ENCODE measurements at places on chromosomes 7 and 10.
A peak's percentile ranks its signal among the peaks of the same experiment; 100 is the strongest.

DNA sequence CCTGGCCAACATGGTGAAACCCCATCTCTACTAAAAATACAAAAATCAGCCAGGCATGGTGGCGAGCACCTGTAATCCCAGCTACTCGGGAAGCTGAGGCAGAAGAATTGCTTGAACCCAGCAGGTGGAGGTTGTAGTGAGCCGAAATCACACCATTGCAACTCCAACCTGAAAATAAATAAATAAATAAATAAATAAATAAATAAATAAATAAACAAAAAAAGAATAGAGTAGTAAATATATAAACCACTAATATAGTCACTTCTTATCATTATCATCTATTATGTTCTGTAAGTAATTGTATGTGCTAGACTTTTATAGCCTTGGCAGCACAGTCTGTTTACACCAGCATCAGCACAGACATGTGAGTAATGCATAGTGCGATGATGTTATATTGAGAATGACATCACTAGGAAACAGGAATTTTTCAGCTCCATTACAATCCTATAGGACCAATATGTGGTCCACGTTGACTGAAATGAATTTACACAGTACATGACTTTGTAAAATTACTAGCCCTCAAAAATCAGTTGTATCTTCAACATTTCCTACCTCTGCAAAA lies 385.4 kb upstream of the ANKRD30A start:
- no peak for DNase-seq

DNA sequence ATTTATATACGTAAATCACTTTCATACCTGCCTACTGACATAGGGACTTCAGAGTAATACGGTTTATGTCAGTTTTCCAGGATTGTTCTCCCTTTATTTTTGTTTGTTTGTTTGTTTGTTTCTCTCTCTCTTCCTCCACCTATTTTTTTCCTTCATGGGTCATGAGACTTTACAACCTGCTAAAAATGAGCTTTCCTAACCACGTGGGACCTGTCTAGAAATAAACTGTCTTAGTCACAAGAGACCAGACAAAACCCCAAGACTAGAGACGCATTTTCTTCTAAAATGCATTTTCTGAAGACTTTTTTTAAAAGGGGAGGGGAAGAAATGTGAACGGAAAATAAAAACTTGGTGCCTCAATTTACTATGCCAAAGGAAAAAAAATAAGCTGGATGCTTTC lies 41.1 kb upstream of the FIGNL1 start:
- DNase-seq, result no peak

DNA sequence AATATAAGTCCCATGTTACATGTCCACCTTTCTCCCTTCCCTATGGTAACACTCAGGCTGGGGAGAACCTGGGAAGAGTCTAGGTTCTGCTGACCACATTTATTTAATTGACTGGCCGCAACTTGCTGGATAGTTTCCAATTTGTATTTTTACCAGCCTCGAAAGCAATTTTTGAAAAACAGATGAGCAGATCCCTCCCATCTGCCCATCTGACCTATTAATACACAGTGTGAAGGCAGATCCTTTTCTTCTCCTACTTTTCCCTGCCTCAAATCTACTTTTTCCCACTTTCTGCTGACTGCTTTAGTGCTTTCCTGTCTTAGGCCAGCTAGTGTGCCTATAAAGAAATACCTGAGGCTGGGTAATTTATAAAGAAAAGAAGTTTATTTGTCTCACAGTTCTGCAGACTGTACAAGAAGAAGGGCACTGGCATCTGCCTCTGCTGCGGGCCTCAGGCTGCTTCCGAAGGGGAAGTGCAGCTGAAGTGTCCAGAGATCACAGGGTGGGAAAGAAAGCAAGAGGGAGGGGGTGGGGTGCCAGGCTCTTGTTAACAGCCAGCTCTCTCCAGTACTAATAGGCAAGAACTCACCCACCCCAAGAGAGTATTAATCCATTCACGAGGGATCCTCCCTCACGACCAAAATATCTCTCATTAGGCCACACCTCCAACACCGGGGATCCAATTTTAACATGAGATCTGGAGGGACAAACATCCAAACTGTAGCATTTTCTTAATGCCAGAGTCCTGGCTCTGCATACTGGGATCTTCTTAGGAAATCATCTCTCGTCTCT lies 336.0 kb upstream of the IGFBP3 start:
- no peak for DNase-seq

- no peak for DNase-seq
These were observed 180.8 kb downstream of the PRKCQ start for GRCh38 chr10:6399231-6399741.

DNA sequence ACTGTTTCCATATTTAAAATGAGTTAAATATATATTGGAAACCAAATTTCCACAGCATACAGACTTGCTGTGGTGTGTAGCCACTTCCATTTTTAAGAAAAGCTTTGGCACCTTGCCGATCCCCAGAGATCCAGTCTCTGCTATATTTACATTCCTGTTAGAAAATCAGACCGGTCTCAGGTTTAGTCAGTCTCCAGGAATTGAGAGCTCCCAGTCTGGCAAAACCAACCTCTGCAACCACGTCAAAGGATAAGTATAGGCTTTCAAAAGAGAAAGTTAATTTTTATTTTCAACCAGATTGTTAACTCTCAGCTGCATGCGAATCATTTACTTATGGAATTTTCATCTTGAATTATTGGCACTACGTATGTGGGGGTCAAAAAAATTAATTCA lies 28.2 kb downstream of the PUS7 start:
- no peak for DNase-seq

- no peak for DNase-seq
These were observed 131.6 kb upstream of the NPY start for GRCh38 chr7:24152356-24152755.

- DNase-seq, result no peak
These were observed 568.0 kb downstream of the ZWINT start for GRCh38 chr10:55793024-55793423.

GRCh38 chr7:27096768-27097514 lies 1.1 kb upstream of the HOXA1 start:
- DNase-seq, result no peak

- peak; percentile 86 for DNase-seq
These were observed 35.1 kb downstream of the DNAJB12 start for GRCh38 chr10:72319416-72320254.

GRCh38 chr7:80779456-80779855 lies 139.4 kb downstream of the SEMA3C start:
- DNase-seq, result no peak

DNA sequence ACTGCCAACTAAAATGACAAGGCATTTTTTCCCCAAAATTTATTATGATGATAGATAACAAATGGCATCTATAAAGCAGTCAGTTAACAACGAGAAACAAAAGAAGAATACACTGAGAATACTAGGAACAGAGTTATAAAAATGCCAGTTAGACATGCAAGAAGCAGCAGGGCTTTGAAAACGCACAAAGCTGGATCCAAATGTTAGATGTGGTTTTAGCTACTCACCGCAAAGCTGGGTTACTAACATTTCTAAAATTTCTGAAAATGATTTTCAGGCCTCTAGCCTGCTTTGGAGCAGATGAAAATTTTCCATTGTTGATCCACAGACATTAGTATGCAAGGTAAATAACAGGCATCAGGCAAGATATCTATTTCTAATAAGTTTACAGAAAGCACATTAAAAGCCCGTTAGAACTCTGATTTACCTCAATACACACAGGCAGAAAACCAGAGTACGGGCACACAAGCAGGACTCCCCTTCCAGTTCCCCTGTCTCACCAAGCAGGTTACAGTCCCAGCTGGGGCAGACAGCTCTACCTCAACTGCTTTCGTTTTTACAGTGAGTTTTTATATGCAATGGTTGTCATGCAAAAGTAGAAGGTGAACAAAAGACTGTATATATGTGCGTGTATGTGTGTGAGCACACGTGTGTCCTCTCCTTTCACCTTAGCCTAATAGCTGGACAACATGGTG lies 37.9 kb downstream of the GLI3 start:
- DNase-seq, result no peak

GRCh38 chr10:44068716-44069482 lies 316.0 kb downstream of the CXCL12 start:
- no peak for DNase-seq

DNA sequence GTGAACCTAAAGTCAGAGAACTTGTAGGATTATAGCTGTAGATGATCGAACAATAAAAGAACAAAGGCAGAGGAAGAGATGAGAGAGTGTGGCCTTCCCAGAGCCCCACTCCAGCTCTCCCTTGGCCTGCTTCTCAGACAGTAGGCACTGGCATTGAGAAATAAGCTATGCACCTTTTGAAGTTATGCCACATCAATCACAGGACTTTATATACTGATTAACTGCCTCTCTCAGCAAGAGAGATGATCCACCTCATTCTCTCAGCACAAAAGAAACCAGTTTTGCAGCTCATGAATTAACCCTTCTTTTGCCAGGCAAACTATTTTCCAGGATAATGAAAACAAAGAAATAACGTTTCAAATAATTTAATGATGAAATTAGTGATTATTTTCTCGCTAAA lies 22.0 kb upstream of the CTTNBP2 start:
- no peak for DNase-seq

DNA sequence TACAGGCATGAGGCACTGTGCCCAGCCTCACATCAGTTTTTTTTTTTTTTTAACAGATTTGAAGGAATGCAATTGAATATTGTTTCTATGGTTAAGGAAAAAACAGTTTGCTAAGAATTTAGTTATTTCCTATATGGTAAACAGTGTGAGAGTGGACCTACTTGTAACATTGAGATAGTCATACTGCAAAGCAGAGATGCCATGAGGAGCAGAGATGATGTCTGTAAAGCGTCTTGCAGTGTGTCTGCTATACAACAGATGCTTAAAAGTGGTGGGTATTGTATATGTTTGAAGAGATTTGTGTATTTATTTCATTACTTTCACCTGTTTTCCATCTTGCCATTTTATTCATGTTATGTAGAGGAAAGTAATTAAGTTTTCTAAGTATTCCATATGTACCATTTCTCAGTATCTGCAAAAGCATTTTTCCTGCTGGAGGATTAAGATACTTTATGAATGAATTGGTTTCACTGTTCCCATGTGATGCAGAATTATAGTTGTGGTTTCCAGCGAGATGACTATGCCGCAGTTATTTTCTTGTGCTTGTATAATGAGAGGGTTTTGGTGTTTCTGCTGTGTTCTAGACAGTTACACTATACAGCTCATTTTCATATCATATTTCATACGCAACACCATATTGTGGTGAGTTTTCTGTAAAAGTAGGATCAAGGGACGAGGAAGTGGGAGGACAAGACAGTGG lies 26.6 kb downstream of the TET1 start:
- DNase-seq, result no peak

DNA sequence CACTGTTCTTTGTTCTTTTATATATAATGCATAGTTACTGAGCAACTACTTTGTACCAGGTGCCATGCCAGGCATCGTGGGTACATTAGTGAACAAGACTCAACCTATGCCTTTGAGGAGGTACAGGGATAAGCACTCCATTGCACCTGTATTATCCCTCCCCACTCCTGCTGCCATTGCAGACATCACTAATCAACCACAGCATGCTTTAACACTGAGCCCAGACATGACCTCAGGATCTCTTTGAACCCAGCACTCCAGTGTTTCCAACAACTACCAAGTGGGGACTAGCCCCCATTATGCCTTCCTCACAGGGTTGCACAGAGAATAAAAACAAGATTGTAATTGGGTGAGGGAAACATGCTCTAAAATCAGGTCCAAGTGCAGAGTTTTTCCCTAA lies 60.5 kb upstream of the COL13A1 start:
- DNase-seq, result no peak

- no peak for DNase-seq
These were observed 44.6 kb downstream of the WDR37 start for GRCh38 chr10:1100691-1101368.

- peak; percentile 77 for DNase-seq
These were observed 441 bp downstream of the BMI1 start for GRCh38 chr10:22321156-22321923.

DNA sequence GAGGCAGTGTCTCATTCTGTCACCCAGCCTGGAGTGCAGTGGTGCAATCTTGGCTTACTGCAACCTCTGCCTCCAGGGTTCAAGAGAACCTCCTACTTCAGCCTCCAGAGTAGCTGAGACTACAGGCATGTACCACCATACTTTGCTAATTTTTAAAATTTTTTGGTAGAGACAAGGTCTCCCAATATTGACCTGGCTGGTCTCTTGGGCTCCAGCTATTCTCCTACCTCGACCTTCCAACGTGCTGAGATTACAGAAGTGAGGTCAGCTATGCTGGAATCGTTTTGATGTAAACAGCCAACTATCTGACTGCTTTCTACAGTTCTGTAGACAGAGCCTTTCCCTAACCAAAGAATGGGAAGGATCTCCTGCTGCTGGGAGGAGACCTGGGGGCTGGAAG lies 375.8 kb downstream of the GATA3 start:
- DNase-seq, result no peak

DNA sequence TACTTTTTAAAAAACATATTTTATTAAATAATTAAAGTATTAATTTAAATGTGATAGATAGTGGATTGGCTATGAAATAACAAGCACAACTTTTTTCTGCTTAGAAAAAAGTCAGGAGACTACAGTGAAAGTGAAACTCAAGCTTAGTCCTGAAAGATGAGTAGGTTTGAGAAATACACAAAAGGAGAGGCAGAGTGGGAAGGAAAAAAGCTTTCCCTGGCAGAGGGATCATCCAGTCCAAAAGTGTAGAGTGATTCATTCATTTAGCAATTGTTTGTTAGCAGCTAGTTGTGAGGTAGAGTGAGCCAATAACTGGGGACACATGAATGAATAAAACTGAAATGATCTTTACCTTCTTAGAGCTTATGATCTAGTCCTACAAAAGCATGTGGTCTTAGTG lies 93.5 kb downstream of the FOXP2 start:
- DNase-seq, result no peak
